ENCODE measurements at places on chromosomes 6 and 20.

- peak; percentile 38 for DNase-seq
These were observed 203.9 kb downstream of the HAO1 start for GRCh38 chr20:7736336-7736735.

DNA sequence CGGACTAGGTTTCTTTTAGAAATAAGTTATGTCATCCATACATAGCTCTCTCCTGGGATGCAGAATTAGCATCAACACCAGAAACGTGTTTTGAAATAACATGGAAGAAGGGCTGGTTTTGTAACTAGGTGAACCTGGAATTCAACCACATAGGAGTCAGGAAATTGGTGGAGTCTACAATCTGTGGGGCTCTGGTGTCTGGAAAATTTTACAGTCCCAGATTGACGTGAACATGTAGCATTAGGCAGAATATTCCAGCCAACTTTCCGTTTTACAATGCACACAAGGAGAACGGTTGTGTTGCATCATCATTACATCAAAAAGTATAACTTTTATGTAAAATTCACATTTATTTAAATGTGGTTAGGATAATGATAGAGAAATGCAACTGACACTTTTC, 1.9 kb downstream of the KCNQ5 start:
- DNase-seq: no peak

GRCh38 chr6:132683543-132683942, 24.6 kb upstream of the TAAR1 start:
- DNase-seq: no peak

- DNase-seq: no peak
These were observed 52.1 kb upstream of the RNF182 start for GRCh38 chr6:13872681-13873080.

DNA sequence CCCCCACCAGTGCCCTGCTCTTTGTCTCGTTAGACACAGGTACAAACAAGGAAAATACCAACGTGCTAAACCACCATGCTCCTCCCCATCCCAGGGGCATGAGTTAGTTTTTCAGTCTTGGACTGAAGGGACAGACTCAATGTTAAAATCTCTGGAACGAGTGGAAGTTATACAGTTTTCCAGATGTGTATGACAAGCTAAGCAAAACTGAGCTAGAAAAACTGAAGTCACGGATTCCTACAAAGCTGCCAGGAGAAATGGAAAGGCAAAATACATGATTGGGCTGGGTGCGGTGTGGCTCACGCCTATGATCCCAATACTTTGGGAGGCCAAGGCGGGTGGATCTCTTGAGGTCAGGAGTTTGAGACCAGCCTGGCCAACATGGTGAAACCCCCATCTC, 34.3 kb upstream of the QKI start:
- DNase-seq: no peak

DNA sequence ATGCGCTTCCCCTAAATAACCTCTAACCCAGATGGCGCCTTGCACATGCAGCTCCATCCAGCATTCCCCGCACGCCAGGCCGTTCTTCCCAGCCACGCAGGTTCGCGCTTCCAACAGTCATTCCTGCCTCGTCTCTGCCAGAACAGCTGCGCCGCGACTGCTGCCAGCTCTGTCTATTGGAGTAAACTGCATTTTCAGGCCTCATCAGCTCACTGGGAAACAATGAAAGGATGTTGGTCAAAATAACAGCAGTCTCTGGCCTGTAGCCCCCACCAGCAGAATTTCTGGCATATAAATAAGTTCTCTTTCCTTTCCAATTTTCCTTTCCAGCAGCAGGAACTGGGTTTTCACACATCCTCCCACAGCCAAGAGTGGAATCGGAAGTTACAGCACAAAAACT, 14.6 kb downstream of the NRSN1 start:
- DNase-seq: no peak

GRCh38 chr6:170063431-170063830, 227.4 kb downstream of the DLL1 start:
- DNase-seq: no peak

DNA sequence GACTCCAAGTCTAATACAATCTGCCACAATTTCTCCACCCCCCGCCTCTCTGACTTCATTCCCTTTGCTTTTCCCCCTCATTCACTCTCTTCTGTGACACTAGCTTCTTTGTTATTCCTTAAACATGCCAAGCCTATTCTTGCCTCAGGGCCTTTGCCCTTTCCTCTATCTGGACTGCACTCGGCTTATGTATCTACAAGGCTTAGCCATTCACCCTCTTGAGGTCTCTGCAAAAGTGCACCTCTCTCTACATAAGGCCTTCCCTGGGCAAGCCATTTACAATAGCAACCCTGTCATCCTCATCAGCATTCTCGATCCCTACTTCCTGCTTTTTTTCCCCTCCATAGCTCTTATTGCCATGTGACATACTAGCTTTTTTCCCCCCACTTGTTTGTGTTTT, 168.9 kb downstream of the PDSS2 start:
- no peak for DNase-seq

- no peak for DNase-seq
These were observed 32.1 kb upstream of the ID4 start for GRCh38 chr6:19805129-19805481.

DNA sequence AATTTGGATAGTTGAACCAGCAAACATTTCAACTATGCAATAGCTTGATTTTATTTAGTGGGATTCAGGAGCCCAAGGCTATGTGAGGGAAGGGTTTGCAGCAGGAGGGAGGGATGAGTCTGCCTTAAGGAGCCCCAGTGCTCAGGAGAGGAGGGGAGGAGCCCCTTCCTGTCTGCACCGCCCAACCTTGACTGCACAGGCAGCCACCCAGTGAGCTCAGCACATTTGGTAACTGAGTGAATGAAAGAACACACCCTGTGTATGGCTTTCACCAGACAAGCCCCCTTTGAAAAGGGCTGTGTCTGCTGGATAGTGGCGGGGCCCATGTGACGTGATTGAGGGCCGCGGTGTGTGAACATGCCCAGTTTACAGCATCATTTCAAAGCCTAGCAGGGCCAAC, 17.0 kb downstream of the DACT2 start:
- no peak for DNase-seq

DNA sequence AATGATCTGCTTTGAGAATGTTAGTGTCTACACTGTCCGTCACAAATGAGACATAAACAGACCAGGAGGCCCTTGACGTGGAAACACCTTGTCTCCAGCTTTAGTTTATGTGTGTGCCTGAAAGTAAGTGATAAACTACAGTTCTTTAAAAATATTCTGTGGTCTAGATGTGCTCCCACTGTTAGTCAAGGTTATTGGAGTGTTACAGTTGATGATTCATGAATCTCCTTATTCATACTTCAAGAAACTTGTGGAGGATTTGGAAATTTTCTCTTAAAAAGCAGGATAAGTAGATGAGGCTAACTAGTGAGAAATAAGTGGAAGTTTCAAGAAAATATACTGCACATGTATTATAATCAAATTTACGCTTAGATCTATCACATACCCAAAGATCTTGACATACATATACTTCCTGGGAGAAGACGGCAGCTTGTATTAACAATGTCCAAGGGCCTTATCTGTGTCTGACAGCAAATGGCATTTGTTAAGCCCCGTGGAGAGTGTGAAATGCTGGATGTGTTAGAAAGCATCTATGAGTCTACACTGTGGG, 90.5 kb upstream of the MBOAT1 start:
- DNase-seq: no peak

- DNase-seq: no peak
These were observed 248.9 kb upstream of the THEMIS start for GRCh38 chr6:128149796-128150195.

DNA sequence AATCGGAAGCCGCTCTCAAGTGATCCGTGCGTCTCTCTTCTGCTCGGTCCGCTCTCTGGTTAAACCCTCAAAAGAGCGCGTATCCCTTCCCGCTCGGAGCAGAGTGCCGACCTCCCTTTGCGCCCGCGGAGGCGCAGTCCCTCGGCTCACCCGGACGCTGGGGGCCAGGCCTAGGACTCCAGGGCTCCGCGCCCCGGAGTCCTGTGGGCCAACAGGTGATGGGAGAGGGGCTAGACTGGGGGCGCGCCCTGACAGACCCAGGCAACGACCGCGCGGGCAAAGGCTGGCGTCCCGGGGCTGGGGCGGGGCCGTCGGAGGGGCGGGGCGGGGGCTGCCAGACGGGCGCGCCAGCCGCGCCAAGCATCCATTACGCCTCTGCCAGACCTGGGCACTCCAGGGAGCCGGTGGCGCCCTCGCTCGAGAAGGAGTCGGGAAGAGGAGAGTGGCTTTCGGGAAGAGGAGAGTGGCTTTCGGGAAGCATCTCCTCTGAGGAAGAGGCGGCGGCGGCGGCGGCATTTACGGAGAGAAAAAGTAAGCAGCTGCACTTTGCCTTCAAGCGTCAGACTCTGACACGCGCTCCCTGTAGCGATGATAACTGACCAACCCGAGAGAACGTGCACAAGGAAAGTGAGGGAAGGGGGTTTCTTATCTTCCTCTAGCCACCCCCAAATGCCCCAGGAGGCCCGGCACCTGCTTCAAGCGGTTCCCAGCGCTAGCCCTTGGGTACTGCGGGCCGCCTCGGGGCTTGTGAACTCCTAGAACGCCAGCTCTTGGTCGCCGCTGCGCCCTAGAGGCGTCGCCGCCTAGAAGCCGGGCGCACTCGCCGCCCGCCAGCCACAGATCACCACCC, 2.6 kb downstream of the EPHA7 start:
- peak; percentile 65 for DNase-seq

DNA sequence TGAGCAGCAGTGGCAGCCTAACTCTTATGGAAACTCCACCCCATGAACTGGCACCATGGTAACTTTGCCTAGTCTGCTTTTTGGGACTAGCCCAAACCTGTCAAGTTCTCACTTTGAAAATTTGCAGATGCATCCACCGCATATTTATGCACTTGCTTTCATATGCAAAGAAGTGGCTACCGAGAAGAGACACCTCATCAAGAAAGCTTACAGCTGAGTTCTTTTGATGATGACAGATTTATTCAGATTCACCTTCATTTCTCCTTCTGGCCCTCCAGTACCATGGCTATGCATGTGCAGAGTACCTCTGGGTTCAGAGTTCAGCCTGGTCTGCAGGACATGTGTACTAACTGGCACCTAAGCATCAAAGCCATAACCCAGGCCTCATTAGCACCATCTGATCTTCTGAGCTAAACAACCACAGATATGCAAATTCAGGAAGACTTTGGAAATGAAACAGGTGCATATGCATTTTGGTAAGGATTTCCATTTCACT, 154.3 kb upstream of the TENT5A start:
- no peak for DNase-seq

GRCh38 chr6:101398716-101399615, 5.5 kb downstream of the GRIK2 start:
- DNase-seq: no peak

- DNase-seq: peak; percentile 29
These were observed 291.7 kb downstream of the SLC35F1 start for GRCh38 chr6:118198746-118199145.

DNA sequence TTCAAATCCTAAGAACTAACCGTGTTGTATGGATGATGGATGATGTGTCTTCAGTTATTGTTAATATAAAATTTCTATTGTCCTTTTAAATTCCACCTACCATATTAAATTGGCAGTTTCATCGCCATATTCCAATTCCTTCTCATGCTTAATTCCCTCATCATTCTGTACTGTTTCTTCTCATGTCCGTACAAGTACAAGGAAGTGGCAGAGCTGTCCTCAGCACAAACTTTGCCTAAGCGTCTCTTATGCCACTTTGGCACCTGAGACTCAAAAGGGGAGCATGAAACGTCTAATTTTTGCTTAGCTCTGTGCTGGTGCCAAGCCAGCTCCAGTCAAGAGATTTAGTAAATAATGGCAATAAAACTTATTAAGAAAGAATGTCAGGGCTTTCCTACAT, 158.2 kb upstream of the LAMA2 start:
- DNase-seq: no peak

DNA sequence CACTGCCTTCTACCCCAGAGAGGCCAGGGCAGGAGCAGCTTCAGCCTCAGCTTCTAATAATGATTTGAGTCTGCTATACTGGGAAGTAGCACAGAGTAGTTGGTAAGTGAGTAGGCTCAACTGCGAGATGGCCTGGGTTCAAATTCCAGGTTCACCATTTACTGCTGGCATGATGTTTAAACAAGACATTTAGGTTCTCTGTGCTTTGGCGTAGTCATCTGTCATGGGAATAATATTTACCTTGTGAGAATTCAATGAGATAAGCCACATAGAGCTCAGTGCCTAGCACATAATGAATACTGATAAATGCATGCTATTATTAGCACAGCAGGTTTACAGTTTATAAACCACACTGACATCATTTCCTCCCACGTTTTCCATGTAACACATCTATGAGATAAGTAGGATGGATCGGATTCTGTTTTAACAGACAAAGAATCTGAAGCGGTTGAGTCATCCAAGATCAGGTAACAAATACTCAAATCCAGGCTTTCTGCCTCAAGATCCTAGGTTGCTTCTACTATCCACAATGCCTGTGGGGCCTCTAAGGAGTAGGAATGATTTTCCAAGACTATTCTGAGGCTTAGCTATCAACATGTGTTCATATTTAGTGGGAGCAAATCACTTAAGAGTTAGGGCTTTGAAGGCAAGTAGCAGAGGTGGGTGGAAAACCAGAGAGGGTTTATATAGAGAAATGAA, 72.9 kb upstream of the DTNBP1 start:
- DNase-seq: no peak

DNA sequence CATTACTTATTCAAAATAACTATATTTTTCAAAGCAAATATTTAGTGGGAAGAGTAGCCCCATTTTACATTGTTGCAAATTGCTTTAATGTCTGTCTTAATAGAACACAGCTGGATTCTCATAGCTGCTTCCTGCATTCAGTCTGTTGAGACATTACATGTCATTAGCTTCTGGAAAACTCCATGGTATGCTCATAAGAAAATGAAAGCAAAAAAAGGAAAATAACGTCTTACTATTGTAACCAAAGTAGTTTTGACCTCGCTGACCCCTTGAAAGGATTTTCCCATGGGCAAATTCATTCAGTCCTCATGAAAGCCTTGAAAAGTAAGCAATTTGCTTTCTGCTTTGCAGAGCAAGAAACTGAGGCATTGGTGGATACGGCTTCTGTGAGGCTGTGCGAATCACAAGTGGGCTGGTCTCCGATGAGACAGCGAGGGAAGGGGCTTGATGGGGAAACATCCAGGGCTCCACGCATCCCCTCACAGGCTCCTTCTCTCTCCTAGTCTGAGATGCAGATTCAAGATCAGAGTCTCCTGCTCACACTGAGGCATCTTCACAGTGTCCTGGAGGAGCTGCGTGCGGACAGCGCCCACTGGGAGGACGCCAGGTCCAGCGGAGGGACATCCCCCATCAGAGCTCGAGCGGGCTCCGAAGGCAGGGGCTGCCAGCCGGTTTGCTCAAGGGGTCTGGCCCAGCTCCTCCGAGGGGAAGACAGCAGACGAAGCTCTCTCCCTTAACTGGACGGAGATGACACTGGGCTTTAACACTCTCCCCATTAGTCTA, 3.3 kb downstream of the C20orf202 start:
- no peak for DNase-seq

GRCh38 chr20:20786428-20786827, 74.0 kb upstream of the RALGAPA2 start:
- DNase-seq: no peak
